Karpas-422 (cell line): ENCODE measurements at places on chromosomes 2 and 18. TPM values are rescaled to one million over a fixed set of nuclear protein-coding genes. Genes with fewer than 3 reads are reported as not detected.

The INPP5D gene
- 145 and 155 TPM in 2 replicates for total RNA-seq

DNA sequence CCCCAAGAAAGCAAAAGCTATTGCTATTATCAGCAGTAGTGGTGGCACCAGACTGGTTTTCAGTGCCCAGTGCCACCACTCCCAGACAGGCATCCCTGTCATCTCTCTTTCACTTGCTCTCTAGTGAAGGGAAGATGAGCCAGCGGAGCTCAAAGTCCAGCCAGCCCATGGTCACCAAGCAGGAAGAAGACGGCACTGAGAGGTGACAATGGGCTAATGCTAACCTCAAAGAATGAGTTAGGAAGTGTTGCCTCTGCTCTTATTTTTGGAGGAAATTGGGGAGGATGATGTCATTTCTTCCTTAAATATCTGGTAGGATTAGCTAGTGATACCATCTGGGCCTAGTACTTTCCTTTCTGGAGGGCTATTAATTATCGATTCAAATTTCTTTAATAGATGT lies 1.7 kb downstream of the SP140 start:
- peaks cover 15% of the 10 kb centered on the region for H3K36me3 ChIP-seq
- H3K4me1 ChIP-seq = peaks cover 49% of the 10 kb centered on the region
- H3K27me3 ChIP-seq = no peaks in the 10 kb centered on the region
- peak overlapping the region; percentile 90; the same call in 1 of the 2 replicates for H3K27ac ChIP-seq
- peak overlapping the region; percentile 31 for H3K4me3 ChIP-seq

The ABCG8 gene
- total RNA-seq = not detected in 2 replicates

- H3K36me3 ChIP-seq = no peaks in the 10 kb centered on the region
- no peak overlapping the region for H3K27ac ChIP-seq
- no peak for DNase-seq
Measured at GRCh38 chr18:9696701-9697100, 11.4 kb upstream of the RAB31 start.

DNA sequence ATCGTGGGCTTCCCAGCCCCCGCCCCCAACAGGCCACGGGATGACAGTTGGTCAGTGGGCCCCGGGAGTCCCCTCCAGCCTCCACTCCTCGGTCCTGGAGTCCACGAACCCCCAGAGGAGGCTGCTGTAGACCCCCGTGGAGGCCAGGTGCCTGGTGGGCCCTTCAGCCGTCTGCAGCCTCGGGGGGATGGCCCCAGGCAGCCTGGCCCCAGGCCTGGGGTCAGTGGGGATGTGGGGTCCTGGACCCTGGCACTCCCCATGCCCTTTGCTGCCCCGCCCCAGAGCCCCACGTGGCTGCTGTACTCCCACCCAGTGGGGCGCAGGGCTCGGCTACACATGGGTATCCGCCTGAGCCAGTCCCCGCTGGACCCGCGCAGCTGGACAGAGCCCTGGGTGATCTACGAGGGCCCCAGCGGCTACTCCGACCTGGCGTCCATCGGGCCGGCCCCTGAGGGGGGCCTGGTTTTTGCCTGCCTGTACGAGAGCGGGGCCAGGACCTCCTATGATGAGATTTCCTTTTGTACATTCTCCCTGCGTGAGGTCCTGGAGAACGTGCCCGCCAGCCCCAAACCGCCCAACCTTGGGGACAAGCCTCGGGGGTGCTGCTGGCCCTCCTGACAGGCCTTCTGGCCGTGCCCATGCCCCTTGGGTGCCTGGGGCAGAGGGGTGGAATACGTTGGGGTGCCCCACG lies 7.6 kb downstream of the NEU4 start:
- no peaks in the 10 kb centered on the region for H3K4me1 ChIP-seq
- H3K4me3 ChIP-seq = no peak overlapping the region
- no peak overlapping the region for H3K27ac ChIP-seq
- H3K36me3 ChIP-seq = no peaks in the 10 kb centered on the region
- no peaks in the 10 kb centered on the region for H3K27me3 ChIP-seq
